Mesendoderm (in vitro differentiated cells): ENCODE measurements at places on chromosomes 2 and 18.

DNA sequence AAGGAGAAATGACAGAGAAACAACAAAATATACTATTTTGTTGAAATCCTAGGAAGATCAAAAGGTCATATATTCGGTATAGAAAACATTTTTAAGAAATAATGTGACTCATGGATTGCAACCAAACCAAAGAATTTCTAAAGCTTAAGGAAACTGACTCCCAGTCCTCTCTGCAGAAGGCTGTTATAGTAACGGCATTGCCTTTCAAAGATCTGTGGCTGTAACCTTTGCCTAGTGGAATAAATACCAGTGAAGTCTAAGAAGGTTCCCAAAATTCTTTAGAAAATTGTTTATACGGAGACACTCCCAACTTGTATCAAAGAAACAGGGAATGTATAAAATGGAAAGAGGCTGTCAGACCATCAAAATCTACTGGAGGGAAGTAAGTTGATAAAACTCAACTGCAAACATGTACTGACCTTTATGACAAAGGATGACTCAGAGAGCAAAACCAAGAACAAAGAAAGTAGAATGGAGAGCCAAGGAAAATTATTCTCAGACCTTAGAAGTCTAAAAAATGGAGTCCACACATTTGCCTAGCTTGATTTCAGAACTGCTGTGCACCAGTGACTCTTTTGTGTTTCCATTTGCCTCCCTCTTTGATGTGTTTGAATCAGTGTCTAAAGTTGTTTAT is 48.6 kb upstream of the FSIP2 start:
- DNase-seq: no peak

DNA sequence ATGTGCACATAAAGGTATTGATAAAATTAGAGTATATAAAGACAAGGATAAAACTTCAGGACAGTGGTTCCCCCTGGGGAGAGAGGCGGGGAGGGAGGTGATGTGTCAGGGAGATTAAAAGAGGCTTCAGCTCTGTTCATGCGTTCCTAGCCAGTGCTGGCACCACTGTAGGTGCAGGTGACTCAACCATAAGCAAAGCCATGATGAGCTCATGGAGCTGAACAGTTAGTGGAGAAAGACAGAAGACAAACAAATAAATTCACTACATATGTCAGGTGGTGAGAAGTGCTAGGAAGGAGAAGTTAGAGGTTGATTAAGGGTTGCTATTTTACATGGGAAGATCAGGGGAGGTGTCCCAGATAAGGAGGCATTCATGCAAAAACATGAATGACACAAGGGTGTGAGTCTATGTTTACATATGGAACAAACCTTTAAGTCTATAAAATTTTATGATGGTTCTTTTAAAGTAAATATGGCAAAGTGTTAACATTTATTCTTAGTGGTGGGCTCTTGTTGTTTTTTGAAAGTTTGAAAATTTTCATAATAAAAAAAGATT is 136.0 kb downstream of the ANKRD44 start:
- DNase-seq: no peak

GRCh38 chr2:11589316-11589940 is 55.6 kb downstream of the GREB1 start:
- DNase-seq: peak; percentile 58

GRCh38 chr2:134466141-134466540 is 212.3 kb downstream of the MGAT5 start:
- peak; percentile 76 for DNase-seq

- peak; percentile 60 for DNase-seq
Observed at GRCh38 chr2:15730545-15731212, 139.0 kb downstream of the DDX1 start.

GRCh38 chr18:9066817-9067306 is 35.6 kb upstream of the NDUFV2 start:
- no peak for DNase-seq

DNA sequence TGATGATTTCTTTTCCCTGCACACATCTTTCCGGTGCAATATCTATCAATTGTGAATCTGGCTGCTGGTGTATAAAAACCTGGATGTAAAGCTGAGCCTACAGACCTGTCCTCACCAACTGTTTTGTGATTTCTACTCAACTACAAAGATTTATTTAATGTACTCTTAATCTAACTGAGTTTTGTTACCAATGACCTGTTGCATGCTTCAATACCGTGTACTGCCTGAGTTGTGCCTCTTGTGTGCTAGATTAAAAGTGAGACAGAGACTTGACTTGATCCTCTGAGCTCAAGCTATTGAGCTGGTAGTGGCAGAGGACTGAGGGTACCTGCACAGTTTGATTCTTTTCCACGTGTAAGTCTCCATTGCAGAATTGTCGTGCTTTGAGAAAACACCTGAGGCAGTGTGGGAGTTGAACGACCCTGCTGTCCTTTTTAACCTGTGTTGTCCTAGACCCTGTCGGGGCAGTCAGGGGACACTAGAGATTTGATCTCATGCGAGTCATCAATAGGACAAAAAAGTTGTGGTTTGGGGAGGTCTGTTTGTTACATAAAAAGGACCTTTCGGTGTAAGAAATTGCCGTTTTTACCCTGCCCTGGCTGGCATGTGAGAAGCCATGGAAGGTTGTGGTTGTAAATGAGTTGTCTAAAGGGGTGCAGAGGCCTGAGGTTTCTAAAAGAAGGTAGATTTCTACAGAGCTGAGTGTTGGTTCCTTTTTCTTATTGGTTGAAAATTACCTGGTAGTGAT is 231.3 kb downstream of the ALPK2 start:
- DNase-seq: no peak

DNA sequence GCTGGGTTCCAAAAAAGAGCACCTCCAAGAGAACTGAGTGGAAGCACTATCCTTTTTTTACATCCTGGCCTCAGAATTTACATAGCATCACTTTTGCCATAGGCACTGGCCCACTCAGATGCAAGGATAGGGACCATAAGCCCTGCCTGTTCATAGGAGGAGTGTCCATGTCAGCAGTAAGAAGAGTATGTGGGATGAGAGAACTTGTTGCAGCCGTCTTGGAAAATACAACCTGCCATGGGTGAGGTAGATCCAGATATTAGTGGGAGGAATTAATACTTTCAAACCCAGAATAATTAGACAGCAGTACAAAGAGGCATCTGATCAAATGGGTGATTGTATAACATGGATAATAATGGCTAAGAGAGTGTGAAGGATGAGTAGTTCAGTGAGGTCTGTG is 110.7 kb upstream of the CELF4 start:
- no peak for DNase-seq

- DNase-seq: no peak
Observed at GRCh38 chr18:57052759-57053158, 94.1 kb upstream of the BOD1L2 start.

GRCh38 chr2:23454501-23455120 is 69.6 kb downstream of the KLHL29 start:
- no peak for DNase-seq

GRCh38 chr2:96329456-96329855 is 4.3 kb downstream of the ITPRIPL1 start:
- DNase-seq: no peak

DNA sequence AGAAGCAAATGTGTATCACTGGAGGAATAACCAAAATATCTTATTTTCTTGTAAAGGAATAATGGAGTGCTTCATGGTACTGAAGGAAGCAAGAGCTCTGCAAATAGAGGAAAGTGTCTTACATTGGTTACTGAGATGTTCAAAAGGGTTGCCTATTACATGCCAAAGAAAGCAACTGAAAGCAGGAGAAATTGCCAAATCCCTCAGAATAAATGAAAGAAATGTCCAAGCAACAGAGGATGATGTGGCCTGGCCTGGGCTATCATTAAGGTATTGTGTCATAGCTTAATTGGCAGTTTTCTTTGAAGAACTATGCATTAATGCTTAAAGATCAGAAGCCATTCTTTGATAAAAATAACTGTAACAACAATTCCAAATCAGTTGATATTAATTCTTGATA is 173.7 kb downstream of the RAB3GAP1 start:
- no peak for DNase-seq

GRCh38 chr2:102771114-102771513 is 9.3 kb downstream of the TMEM182 start:
- no peak for DNase-seq

DNA sequence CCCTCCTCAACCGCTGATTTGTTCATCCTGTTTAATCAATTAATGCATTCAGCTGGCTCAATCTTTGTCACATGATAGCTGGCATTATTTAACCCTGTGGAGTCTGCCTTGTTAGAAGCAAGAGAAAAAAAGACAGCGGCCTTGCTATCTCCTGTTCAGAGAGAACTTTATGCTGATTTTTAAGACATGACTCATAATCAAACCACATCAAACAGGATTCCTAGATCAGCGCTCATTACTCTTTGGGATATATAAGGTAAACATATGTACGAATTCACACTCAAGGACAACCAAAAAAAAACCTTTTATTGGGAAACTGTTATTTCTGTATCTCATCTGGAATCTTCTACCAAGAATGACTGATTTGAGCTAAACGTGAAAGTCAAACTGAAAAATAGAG is 195.1 kb downstream of the C1D start:
- no peak for DNase-seq

DNA sequence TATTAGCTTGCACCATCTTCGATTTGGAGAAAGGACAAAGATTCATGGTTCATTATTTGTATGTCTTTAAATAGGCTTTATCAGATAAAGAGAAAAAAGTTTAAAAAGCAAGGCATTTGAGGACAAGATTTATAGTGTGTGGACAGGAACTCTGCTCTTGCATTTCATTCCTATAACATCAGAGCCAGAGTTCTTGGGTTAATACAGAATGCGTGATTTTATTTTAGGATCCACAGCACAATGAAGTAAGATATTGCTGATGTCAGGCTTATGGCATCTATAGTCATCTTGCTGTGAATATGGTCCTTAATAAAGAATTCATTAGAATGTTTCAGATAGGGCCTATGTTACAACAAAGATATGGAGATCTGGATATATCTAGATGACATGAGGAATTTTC is 19.7 kb downstream of the RASGRP3 start:
- no peak for DNase-seq

- peak; percentile 55 for DNase-seq
Observed at GRCh38 chr2:10514743-10515142, 66.6 kb upstream of the ODC1 start.

DNA sequence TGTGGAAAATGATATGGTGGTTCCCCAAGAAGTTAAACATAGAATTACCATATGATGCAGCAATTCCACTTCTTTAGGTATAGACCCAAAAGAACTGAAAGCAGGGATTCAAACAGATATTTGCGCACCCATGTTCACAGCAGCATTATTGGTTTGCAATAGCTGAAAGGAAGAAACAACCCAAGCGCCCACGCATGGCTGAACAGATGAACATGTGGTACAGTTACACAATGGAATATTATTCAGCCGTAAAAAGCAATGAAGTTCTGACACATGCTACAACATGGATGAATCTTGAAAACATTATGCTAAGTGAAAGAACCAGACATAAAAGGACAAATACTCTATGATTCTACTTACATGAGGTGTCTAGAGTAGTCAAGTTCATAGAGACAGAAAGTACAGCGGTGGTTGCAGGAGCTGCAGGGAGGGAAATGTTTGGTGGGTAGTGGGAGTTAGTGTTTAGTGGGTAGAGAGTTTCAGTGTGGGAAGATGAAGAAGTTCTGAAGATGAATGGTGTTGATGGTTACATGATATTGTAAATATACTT is 26.7 kb upstream of the ASPRV1 start:
- no peak for DNase-seq

DNA sequence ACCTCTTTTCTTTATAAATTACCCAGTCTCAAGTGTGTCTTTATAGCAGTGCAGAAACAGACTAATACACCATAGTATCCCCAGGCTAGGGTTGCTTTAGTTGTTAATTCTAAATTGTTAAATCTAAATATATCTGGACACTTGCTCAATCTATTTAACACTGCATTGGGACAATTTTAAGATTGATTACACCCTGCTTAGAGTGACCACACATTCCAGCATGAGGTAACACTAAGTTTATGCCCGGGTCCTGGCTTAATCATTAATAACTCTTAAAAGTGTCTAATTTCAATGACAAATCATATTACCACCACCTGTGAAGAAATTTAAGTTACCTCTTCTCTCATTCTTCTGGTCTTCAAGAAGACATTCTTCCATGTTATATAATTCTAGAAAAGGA is 131.4 kb downstream of the ZNF385B start:
- no peak for DNase-seq

- peak; percentile 68 for DNase-seq
Observed at GRCh38 chr2:186569897-186570296, 20.0 kb upstream of the ITGAV start.

GRCh38 chr2:36785179-36785795 is 88.8 kb downstream of the VIT start:
- DNase-seq: peak; percentile 84

DNA sequence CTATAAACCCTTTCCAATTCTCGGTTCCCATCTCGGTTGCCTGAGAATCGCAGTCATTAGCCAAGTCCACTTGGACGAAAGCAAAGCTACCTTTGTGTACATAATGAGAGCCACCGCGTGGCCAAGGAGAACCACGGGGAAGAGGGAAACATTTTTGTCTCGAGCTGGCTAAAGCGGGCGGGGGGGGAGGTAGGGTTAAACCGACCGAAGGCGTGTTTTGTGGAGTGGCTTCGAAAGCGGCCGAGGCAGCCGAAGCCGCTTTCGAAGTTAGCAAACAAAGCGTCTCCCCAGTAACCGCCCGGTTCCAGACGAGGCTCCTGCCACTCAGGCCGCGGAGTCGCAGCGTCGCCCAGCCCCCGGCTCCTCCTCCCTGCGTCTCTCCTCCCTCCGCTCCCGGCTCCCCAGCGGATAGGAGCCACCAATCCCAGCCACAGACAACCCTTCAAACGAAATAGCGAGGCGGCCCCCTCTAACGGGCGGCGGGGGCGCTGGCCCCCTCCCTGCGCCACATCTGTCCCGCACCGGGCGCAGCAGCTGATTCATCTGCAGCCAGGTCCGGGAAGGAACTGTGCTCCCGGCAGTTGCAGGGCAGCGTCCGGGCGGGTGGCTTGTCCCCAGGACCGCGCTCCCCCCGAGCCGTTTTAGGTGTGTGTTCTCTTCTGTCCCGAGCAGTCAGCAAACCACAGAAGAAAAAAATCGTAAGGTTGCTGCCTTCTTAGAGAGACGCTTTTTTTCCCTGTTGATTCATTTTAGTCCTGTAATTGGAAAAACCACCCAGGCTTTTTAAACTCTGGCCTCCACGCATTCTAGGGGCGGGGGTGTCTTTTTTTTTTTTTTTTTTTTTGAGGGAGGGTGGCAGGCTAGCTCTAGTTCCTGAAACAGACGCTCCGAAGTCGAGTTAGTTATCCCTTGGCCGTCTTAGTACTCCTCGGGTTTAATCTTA is 1.8 kb upstream of the TGIF1 start:
- peak; percentile 99 for DNase-seq

DNA sequence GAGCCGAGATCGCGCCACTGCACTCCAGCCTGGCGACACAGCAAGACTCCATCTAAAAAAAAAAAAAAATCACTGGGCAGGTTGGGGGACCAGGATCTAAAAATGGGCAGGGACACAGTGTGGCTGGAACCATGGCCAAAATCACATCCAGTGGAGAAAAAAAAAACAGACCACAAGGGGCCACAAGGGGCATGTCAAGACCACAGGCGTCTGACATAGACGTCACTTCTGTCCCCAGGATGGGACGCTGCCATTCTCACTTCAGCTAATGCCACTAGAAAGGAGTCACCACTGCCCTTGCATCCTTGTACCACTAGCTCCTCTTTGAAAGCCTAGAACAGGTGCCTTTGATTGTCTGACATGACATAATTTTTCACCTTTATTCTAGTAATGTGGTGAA is 2.5 kb upstream of the POMC start:
- DNase-seq: no peak
